Sigmoid colon (tissue), 7 donors: ENCODE measurements at places on chromosomes 13 and 19. TPM values are rescaled to one million over a fixed set of nuclear protein-coding genes. Genes with fewer than 3 reads are reported as not detected.

GRCh38 chr19:11576227-11576626, 1.2 kb downstream of the ACP5 start:
- H3K4me1 ChIP-seq = peaks cover 10% of the 10 kb centered on the region
- no peak overlapping the region for H3K4me3 ChIP-seq
- no peak for DNase-seq
- H3K36me3 ChIP-seq = no peaks in the 10 kb centered on the region
- H3K27me3 ChIP-seq = peaks cover 15% of the 10 kb centered on the region

- H3K27me3 ChIP-seq = no peaks in the 10 kb centered on the region
- DNase-seq = no peak
- peaks cover 69% of the 10 kb centered on the region for H3K4me1 ChIP-seq
- H3K36me3 ChIP-seq = no peaks in the 10 kb centered on the region
- H3K4me3 ChIP-seq = no peak overlapping the region
Observed at GRCh38 chr19:41324231-41324702, 14.3 kb downstream of the CCDC97 start.

- no peak overlapping the region for H3K27ac ChIP-seq
Observed at GRCh38 chr13:109055850-109056249, 426.4 kb downstream of the MYO16 start.

DNA sequence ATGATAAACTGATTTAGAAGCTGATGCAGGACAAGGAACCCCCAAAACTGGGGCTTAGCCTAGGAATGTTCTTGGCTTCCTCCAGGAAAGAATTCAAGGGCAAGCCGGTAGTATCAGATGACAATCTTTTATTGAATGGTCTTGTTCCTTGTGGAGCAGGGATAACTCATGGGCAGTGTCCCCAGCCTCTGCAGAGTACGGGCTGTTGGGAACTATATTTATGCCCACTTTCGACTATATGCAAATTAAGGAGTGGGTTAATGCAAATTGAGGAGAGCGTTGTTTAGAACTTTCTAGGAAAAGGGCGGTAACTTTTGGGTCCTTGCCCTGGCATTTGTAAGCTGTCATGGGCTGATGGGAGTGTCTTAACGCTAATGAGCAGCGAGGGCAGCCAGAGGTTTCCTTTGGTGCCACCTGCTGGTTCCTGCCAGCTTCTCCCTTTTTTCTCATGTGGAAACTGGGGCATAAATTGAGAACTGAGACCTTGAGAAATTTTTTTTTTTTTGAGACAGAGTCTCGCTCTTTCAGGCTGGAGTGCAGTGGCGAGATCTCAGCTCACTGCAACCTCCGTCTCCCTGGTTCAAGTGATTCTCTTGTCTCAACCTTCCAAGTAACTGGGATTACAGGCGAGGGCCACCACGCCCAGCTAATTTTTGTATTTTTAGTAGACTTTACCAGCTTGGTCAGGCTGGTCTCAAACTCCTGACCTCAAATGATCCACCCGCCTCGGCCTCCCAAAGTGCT, 79.4 kb upstream of the ABCC4 start:
- H3K4me1 ChIP-seq = peaks cover 39% of the 10 kb centered on the region
- H3K27me3 ChIP-seq = no peaks in the 10 kb centered on the region
- peak; percentile 87 for DNase-seq
- no peak overlapping the region for H3K27ac ChIP-seq
- H3K36me3 ChIP-seq = no peaks in the 10 kb centered on the region

GRCh38 chr19:29809795-29810503, 1.8 kb upstream of the CCNE1 start:
- H3K4me3 ChIP-seq = no peak overlapping the region
- no peaks in the 10 kb centered on the region for H3K27me3 ChIP-seq
- H3K27ac ChIP-seq = no peak overlapping the region
- no peaks in the 10 kb centered on the region for H3K36me3 ChIP-seq
- DNase-seq = no peak

DNA sequence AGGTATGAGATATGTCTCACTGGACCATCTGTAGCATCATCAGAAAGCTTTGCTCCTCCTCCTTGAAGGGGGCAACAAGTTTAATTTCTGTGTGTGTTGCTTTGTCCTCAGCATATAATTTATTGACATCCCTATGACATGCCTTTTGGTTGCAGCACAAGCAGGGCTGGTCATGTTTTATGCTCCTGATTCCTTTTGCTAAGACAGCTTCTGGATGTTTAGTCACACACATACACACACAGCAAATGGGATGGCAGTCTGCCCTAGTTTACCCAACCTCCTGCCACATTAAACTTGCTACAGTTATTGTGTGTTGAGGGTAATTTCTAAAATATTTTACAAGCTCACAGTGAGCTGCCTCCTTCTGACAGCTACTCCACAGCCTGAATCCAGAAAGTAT, 217.9 kb upstream of the RXFP2 start:
- no peak overlapping the region for H3K4me3 ChIP-seq
- H3K27ac ChIP-seq = no peak overlapping the region
- H3K4me1 ChIP-seq = peaks cover 5% of the 10 kb centered on the region
- no peak for DNase-seq
- no peaks in the 10 kb centered on the region for H3K36me3 ChIP-seq
- no peaks in the 10 kb centered on the region for H3K27me3 ChIP-seq

- DNase-seq = no peak
- H3K36me3 ChIP-seq = no peaks in the 10 kb centered on the region
- no peaks in the 10 kb centered on the region for H3K27me3 ChIP-seq
- H3K4me1 ChIP-seq = no peaks in the 10 kb centered on the region
- no peak overlapping the region for H3K4me3 ChIP-seq
Observed at GRCh38 chr19:46903458-46903857, 42.7 kb downstream of the ARHGAP35 start.

GRCh38 chr13:44322928-44323327, 50.7 kb upstream of the SERP2 start:
- no peak overlapping the region for H3K27ac ChIP-seq
- H3K4me1 ChIP-seq = peaks cover 23% of the 10 kb centered on the region
- no peak for DNase-seq
- H3K27me3 ChIP-seq = no peaks in the 10 kb centered on the region

DNA sequence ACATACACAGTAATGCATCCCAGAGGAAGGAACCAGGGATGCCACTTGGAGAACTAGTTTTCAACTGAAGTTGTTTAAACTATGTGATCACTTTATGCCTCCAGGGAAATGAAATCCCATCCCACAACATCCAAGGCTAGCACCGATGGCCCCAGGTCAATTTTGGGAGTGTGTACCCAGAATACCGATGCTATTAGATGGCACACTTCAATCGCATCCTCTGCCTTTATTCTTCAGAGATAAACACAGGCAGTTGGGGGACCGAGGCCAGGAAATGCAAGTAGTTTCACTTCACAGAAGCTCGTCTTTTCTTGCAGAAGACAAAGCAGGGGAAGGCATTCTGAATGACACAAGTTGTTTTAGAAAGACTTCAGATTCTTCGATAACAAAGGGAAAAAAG, 13.8 kb downstream of the STK24 start:
- H3K36me3 ChIP-seq = no peaks in the 10 kb centered on the region
- peak; percentile 54 for DNase-seq
- H3K27me3 ChIP-seq = no peaks in the 10 kb centered on the region
- H3K27ac ChIP-seq = peak overlapping the region; percentile 53
- peaks cover 65% of the 10 kb centered on the region for H3K4me1 ChIP-seq
- no peak overlapping the region for H3K4me3 ChIP-seq

DNA sequence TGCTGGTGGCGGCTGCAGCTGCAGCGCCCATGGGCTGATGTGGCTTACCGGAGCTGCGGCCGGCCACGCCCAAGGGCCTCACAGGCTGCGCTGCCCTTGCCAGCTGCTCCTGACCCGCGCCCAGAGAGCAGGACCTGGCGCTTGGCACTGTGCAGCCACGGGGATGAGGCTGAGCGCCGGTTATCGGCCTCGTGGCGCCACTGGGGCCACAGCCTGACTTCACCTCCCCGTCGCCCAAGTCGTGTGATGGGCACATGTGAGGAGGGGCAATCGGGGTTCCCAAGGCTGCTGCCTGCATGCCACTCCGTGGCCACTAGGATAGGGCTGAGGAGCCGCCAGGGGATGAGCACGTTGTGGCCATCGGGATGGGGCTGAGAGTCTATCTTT, 77.2 kb upstream of the PABPC3 start:
- H3K4me1 ChIP-seq = peaks cover 14% of the 10 kb centered on the region
- H3K4me3 ChIP-seq = peak overlapping the region; percentile 34
- H3K27ac ChIP-seq = no peak overlapping the region
- DNase-seq = no peak
- H3K27me3 ChIP-seq = peaks cover 6% of the 10 kb centered on the region
- no peaks in the 10 kb centered on the region for H3K36me3 ChIP-seq

ZNF730 gene
- total RNA-seq = 0.41 TPM

S1PR4 gene
- total RNA-seq = not detected

ABHD8 gene
- 15.5 TPM for total RNA-seq

TEX101 gene
- not detected for total RNA-seq

SPRY2 gene
- 74.2 TPM for total RNA-seq
